ENCODE measurements at places on chromosomes 7 and 10.
A peak's percentile ranks its signal among the peaks of the same experiment; 100 is the strongest.

DNA sequence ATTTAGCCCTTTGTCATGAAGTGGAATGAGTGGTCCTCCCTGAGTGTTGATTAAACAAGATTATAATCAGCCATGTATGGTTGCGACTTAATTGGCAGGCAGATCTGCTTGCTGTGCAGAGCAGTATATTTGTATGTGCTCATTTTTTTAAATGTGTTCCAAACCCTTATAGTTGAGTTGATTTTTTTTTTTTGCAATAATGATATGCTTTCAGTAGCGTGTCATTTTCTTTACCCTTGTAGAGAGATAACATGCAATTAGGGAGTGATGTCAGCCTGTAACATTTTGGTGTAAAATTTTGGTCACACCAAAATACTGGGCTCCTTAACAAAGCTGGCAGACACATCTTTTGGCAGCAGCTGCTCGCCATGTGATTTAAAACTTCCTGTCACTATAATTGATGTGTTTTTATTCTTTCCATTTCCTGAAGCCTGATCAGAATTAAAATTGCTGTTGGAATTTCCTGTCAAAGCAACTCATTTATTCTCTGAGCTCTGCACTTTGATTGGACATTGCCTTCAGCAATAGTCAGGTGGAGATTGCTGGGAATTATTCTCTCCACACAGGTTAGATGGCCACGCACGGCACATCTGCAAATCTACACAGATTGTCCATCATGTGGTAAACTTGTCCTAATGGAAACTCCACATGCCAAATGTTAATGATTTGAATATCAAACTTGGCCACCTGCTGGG, 125.3 kb downstream of the DYNC1I1 start:
- DNase-seq = no peak

DNA sequence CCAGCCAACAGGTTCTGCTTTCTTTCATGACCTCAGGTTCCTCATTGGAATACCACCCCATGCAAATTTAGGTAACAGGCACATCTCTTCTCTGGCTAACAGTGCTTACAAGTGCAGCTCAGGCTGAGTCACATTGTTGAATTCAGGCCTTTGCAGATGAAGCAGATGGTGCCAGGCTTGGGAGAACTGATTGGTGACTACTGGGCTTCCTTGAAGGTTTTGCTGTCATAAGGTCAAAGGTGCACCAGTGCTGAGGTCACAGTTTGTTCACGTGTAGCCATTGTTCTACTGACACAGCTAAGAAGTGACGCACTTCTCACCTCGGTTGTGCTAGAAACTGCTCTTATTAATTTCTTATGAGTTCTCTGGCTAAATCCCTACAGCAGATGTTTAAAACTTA, 128.6 kb upstream of the BMPER start:
- no peak for DNase-seq

DNA sequence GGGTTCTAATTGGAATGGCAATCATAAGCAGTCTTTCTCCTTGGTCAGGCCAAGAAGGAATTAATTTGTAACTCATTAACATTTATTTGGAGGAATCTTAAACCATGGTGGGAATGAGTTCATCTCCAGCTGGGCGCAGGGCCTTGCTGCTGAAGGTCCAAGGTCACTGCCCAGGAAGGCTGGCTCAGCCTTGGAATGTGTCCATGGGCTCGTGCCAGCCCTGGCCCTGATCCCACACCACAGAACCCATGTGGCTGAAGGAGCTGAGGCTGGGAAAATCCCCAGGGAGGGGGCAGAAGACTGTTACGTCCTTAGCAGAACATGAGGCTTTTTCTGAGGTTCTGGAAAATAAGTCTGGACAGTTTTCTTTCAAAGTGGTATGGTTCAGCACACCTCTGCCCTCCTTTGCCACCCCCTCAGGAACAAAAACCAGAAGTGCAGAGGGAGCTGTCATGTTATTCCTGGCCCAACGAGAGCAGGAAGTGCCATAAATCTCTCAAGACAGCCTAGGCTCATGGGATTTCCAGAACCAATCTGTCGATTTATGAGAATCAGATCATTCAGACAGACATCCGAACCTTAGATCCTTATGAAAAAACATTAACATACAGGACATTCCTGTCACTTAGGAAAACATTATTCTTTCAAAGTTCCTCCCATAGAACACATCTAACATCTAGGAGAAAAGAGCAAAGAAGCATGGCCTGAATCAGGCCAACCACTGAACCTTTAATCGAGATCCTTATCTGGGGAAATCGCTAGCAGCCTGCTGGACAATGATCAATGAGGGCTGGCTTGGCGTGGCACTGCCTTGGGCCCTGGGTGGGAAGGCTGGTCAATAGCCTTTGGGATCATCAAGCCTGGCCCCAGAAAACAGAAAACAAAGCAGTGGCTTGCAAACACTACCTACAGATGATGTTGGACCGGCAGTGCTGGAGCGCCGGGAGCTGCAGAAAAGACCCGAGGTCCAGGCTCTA, 134.3 kb downstream of the TAX1BP1 start:
- DNase-seq = no peak

GRCh38 chr7:20343941-20344340, 13.2 kb downstream of the ITGB8 start:
- no peak for DNase-seq

DNA sequence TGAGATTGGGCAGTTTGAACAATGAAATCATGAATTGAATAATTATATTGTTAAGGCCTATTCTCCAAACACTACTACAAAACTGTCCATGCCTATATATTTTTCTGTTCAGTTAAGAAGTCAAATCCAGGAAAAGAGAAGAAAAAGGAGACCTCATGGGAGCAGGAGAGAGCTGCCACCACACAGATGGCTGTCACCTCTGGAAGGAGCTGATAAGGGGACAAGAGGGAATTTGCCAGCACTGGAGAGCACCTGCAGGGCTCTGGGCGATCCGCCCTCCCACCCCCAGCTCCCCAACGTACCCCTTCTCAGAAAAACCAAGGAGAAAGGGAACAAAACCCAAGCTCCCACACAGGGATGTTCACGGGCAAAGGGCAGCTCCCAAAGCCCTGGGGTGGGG, 227.8 kb downstream of the TNS3 start:
- DNase-seq = no peak

DNA sequence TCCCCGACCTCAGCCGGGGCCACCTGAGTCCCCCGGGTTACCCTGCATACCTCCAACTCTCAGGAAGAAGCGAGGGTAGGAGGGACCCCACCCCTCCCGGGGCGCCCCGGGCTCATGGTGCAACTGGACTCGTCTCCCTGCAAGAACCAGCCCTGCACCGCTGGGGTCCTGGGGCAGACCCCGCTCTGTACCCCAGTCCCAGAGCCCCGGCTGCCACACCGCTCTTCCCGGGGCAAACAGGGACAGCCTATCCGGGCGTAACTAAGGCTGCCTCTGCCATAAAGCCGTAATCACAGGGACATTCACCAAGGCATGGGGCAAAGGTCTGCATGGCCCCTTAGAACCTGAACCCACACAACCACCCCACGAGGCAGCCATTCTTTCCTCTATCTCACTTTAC, 6.7 kb upstream of the MAFK start:
- DNase-seq = no peak

DNA sequence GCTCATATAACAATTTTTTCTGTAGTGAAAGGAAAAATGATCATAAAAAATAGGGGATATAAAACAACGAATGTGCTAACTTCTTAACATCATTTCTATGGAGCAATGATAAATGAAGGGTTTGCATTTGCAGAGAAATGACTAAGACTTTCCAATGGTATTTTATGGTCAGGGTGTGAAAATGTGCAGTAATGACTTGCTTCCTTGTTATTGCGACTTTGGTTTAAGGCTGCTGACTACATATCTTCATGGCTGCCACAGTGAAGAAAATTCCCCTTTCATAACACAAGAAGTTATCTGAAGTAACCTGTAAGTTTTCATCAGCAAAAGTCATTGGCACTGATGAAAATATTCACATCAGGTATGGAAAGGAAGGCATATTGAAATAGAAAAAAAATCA, 166.1 kb upstream of the NRG3 start:
- DNase-seq = no peak

- DNase-seq = no peak
These were observed 120.4 kb downstream of the CUBN start for GRCh38 chr10:17009212-17009700.

GRCh38 chr10:1266033-1266802, 210.0 kb downstream of the WDR37 start:
- no peak for DNase-seq

- DNase-seq = no peak
These were observed 23.5 kb upstream of the SFMBT2 start for GRCh38 chr10:7434378-7434777.

- no peak for DNase-seq
These were observed 919 bp downstream of the PLA2G12B start for GRCh38 chr10:72953687-72954086.

DNA sequence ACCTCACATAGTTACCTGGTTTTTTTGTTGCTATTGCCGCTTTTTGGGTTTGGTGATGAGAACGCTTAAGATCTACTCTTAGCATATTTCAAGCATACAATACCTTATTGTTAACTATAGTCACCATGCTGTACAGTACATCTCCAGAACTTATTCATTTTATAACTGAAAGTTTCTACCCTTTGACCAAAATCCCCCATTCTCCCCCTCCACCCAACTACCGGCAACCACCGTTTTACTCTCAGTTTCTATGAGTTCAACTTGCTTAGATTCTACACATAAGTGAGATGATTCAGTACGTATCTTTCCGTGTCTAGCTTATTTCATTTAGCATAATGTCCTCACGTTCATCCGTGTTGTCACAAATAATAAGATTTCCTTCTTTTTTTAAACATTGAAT, 86.7 kb upstream of the IL6 start:
- no peak for DNase-seq

DNA sequence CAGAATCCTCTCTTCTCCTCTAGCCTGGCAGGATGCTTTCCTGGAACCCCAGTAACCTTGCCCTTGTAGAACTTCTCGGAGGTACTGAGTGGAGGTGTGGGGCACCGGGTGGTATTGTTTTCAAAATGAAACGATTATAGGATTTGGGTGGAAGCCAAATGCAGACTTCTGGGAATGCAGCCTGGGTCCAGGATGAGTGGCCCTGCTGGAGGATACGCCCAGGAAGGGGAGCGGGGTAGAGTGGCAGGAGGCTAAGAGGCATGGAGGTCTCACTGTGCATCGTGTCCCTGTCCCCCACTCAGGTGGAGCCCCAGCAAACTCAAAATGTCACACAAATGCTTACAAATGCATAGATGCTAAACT, 109.1 kb upstream of the PPIF start:
- no peak for DNase-seq

DNA sequence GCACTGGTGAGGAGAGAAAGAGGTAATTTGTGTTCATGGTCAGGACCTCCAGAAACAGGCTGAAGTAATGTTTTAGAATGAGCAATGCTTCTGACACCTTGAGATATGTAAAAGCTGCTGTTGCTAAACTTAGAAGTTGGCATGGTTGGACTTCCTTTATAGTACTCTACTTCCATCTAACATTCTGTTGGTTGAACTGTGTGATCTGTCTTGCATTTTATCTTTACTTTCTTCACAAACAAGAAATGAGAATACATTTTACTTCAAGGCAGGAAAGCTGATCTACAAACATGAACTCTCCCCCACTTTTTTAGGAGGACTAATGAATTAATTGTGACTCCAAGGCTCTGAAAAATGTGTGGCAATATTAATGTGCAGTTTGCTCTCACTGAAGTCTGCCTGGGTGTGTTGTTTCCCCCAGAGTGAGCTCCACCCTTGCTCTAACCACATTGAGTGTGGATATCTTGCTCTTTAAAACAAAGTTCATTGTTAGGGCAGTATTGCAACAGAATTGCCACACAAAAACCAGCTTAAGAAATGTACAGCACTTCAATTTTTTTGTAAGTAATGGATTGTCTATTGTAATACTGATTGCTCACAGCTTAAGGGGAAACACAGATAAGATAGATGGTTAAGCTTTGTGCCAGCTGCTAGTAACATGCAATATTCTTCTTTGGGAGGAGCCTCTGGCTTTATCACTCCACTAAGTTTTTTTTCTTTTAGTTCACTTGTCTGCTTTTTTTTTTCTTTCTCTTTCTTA, 69.0 kb downstream of the ADD3 start:
- no peak for DNase-seq

DNA sequence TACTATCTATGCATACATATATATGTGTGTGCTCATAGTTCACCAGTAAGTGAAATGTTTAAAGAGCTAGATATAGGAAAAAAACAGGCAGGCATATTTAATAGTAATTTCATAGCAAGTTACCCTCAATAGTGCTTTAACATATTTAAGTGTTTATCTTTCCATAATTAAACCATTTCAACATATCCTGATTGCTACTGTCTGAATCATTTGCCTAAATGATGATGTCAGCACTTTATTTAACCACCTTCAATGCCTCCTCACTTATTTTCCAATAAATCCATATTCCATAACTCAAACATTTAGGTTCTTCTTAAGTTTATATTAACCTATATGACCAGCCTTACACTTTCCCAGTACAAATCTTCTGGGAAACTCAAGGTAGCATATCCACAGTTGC, 601.1 kb downstream of the ARL4A start:
- no peak for DNase-seq

- DNase-seq = peak; percentile 85
These were observed at the start of gene TMEM120A for GRCh38 chr7:75994388-75995051. Gene TMEM120A (minus strand): TSS chr7:75994595. CDS start chr7:75994570, 25 bp downstream.

DNA sequence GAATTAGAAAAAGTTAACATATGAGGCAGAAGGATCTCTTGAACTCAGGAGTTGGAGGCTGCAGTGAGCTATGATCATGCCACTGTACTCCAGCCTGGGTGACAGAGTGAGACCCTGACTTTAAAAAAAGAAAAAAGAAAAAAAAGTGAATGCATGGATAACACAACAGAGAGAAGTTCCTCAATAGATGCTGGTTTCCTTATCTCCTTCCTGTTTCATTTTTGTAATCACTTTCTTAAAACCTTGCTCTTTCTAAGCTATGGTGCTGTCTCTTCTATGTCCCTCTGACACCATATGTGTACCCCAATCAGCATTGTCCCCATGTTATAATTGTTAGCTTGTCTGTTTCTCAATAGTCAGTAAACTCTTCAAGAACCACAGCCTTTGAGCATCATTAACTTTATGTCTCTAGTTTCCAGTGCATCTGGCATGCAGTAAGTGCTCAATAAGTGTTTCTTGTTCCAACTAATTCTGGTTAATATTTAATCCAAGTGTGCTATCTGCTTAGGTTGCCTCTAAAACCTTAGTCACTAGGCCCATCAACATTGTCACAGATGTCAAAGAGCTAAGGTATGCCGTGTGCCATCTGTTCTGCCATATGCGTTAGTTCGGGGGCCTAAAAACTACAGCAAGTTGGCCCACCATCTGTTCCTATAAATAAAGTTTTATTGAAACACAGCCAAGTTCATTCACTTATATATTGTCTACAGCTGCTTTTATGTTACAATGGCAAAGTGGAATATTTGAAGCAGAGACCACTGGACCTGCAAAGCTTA, 36.2 kb downstream of the MPP7 start:
- no peak for DNase-seq

DNA sequence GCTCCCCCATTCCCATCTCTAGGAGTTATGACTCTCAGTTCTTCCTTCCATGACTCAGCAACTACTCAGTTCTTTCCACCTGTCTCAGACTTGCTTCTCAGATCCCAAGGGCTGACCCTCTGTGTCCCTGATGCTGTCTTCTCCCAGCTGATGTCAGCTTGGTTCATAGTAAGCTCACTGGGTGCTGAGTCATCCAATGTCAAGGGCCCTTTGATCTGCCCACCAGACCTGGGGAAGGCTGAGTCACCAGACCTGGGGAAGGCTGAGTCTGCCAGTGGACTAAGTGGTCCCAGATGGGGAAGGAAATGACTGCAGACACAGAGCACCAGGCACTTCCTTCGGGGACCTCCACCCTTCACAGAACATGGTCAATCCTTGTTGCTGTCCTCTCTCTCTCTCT, 76.1 kb upstream of the ZEB1 start:
- no peak for DNase-seq
